ENCODE measurements at places on chromosomes 11 and 22.

DNA sequence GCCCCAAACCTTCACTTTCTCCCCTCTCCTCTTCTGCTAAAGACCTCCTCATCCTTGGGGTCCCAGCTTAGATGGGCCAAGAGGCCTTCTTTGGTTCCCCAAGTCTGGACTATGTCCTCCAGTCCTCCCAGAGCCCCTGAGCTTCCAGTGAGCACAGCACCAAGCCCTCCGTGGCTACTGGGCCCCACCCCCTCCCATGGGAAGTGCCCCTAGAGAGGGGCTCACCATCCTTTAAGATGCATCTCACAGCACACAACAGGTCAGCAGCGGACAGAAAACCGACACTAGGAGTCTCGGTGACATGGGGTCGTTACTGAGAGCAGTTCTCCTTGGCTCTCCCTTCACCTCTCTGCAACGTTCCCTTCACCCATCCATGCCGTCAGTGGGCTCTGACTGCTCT lies 2.7 kb downstream of the LRRC32 start:
- DNase-seq, result no peak

DNA sequence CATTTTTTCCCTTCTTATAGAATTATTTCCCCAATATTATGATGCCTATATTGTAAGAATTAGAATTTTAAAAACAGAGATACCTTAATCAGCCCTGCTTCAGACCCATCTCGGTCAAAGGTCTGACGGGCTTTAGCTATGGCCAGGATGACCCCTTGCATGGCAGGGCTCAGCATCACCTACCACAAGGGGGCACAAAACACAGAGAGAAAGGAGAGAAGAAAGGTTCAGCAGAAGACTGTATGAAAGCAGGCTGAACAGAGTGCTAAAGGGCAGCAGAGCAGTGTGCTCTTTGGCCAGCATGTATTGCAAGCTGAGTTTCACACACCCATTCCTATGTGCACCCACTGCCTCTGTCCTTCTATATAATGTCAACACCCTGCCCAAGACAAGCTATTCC lies 26.8 kb downstream of the CLDN25 start:
- DNase-seq, result peak; percentile 45

- no peak for DNase-seq
Observed at GRCh38 chr22:31243339-31244045, 31.4 kb downstream of the LIMK2 start.

DNA sequence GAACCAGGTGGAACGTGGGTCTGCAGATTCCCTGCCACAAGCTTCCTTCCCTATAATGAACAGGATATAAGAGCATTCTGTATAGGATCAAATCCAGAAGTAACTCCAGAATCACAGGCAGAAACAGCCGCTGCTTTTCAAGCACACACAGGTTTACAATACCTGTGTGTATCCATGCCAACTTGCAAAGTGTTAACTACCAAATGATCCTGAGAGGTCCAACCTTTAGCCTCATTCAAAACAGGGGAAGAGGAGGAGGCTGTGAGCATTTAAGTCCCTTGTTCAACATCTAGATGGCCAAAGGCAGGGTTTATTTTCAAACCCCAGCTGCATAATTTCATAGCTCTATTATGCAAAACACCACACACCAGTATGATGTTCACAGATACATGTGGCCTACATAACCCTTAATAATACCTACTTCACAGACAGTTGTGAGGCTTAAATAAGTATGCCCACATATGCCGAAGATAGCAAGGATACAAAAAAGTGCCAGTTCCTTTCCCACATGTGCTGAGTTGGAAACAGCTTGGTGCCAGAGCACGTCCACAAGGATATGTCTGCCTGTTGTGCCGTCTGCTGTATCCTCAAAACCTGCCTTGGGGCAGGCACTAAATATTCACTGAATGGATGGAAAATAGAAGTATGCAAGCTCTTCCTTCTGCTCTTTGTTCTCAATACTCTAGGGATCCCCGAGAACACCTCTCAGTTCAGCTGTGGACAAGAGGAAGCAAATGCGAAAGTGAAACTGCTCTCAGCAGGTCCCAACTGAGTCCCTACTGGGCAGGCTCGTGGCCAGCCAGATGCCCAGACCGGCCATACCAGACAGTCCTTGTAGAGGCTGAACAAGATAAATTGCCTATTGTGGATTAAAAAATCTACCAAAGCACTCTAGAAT lies 66.8 kb downstream of the LARGE1 start:
- peak; percentile 81 for DNase-seq

GRCh38 chr11:102423936-102424335 lies 28.6 kb downstream of the TMEM123 start:
- DNase-seq, result no peak

- DNase-seq, result peak; percentile 65
Observed at GRCh38 chr11:33722590-33723234, 13.5 kb downstream of the CD59 start.

Measured in GM13976 (cell line).